ENCODE measurements at places on chromosomes 2 and 18.

DNA sequence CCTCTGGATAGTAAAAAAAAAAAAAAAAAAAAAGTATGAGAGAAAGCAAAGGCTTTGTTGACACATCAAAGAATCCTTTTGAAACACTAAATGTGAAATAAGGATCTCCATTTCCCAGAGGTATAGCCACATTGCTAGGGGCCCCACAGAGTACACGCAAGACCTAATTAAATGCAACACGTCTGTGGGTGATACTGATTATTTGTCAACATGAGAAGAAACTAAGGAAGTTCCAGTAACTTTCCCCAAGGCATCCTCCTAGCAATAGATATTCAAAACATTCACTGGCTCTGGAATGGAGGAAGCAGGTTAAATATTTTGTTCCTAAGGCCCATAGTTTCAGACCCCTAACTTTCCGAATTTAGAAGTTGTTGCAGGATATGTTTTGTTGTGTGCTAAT is 24.6 kb upstream of the EPB41L3 start:
- H3K4me3 ChIP-seq: no peak overlapping the region
- H3K4me1 ChIP-seq: no peaks in the 10 kb centered on the region
- H3K27ac ChIP-seq: no peak overlapping the region
- no peaks in the 10 kb centered on the region for H3K27me3 ChIP-seq
- no peaks in the 10 kb centered on the region for H3K36me3 ChIP-seq

DNA sequence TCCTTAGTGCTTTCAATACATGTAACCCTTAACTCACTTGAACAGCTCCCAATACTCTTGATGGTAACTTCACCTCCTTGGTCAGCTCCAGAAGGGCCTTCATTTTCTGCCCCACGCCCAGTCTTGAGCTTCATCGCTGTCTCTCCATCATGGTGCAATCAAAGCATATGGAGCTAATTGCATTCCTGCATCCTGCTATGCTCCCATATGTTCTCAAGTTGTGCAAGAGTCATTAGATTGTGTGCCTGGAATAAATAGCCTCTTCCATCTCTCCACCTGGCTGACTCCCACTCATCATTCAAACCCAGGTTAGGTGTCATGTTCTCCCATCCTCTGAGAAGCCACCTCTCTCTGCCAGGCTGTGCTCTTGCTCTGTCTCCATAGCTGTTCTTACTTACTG is 364.5 kb upstream of the RGPD4 start:
- DNase-seq: no peak
- peaks cover 56% of the 10 kb centered on the region for H3K27me3 ChIP-seq
- no peaks in the 10 kb centered on the region for H3K4me1 ChIP-seq
- no peaks in the 10 kb centered on the region for H3K36me3 ChIP-seq
- no peak overlapping the region for H3K4me3 ChIP-seq

DNA sequence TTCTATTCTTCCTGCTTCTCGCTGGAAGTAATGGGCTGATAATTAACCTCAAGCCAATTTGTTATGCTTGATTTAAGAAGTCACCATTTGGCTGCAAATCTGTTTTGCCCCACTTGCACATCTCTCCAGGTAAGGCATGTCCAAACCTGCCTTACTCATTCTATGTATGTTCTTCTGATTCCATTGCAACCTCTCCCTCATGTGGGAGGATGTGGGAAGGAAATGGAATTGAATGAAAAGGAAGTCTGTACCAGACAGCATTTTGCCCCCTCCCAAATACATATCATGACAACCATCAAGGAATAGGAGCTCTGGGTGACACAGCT is 131.7 kb downstream of the NRP2 start:
- no peak overlapping the region for H3K27ac ChIP-seq
- no peaks in the 10 kb centered on the region for H3K27me3 ChIP-seq
- H3K36me3 ChIP-seq: no peaks in the 10 kb centered on the region
- no peak for DNase-seq
- peaks cover 5% of the 10 kb centered on the region for H3K4me1 ChIP-seq

DNA sequence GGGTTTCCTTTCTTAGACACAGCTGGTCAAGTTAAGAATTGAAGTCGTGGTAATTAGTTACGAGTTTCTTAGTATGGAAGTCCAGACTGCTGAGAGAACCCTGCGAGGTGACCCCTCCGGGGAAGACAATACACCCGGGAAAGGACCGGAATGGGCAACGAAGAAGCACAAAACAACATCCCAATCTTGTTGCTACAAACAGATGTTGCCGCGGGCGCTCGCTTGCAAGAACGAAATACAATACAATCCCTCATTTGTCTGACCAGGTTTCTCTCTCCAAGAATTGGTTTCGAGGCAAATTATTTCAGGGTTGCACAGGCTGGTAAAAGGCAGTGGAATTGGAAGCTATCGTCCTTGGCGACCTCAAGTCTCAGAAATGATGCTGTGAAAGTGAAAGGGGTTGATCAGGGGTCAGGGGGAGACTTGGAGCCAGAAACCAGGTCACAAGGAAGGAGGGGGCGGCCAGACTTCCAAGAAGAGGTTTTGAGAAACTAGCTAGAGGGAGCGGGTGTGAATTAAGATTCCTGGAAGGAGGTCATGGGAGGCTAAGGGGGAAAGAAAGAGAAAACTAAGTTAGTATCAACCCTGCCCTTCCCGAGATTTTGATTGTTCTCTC is 401.9 kb downstream of the HRH4 start:
- no peak overlapping the region for H3K4me3 ChIP-seq
- H3K27me3 ChIP-seq: peaks cover 56% of the 10 kb centered on the region
- no peak for DNase-seq
- H3K4me1 ChIP-seq: no peaks in the 10 kb centered on the region

DNA sequence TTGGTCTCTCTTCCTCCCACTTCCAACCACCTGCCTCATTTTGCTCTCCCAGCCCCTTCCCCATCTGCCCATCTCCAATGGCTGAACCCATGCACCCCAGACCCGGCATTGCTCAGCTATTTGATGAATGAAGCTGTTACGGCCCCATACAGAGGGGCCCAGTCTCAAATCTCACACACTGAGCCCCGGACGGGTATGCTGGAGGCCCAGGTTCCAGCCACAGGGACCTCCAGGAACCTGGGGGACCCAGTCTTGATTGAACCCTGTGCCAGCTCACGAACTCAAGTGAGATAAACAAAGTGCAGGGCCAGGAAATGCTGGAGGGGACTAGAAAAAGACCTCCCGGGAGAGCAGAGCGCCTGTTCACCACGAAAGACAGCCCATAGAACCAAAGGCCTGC is 63.4 kb upstream of the TEX51 start:
- H3K4me1 ChIP-seq: no peaks in the 10 kb centered on the region
- H3K36me3 ChIP-seq: no peaks in the 10 kb centered on the region
- no peak overlapping the region for H3K4me3 ChIP-seq

Data from PC-3 (cell line).